DND-41 (cell line): ENCODE measurements at places on chromosomes 7 and 10.

- DNase-seq, result no peak
Measured at GRCh38 chr7:6533893-6534495, 17.3 kb downstream of the GRID2IP start.

- DNase-seq, result no peak
Measured at GRCh38 chr7:84281518-84281917, 86.9 kb upstream of the SEMA3A start.

DNA sequence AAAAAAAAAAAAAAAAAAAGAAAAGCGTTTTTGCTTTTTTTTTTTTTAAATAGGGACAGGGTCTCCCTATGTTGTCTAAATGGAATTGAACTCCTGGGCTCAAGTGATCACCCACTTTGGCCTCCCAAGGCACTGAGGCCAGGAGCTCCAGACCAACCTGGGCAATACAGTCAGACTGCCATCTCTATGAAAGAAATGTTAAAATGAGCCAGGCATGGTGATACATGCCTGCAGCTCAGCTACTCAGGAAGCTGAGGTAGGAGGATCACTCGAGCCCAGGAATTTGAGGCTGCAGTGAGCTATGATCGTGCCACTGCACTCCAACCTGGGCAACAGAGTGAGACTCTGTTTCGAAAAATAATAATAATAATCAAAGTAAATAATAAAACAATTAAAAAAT is 16.5 kb upstream of the LMTK2 start:
- no peak for DNase-seq

DNA sequence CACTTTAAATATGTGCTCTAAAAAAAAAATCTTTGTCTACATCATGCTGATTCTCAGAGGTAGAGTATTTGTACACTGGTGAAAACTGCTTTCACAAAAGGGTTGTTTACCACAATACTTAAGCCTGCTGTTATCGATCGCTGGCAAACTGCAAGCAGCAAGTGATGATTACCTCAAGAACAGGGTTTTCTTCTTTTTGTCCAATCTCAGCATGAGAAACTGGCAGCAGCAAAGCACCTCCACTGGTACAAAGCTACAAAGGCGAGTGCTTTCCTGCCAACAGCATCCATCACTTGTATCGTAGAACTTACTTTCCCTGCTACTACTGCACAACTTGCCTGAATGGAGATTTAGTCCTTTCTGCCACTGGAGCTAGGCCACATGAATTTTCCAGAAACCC is 276.5 kb downstream of the DGKB start:
- no peak for DNase-seq

DNA sequence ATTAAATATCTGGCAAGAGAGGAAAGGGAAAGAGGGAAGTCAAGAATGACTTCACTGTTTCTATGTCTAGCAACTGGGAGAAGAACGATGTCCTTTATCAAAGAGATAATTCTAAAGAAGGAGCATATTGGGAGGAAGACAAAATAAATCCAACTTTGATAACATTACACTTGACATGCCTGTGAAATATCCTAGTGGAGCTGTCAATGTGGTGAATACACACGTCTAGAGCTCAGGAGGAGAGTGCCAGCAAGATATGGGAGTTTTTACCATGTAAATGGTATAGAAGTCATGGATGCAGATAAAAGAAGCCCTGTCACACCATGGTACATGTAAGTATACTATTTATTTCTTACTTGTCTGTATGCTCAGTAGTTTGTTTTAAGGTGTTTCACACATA is 356.7 kb downstream of the HPSE2 start:
- no peak for DNase-seq

GRCh38 chr10:97648562-97649404 is 8.3 kb downstream of the PI4K2A start:
- DNase-seq, result no peak

DNA sequence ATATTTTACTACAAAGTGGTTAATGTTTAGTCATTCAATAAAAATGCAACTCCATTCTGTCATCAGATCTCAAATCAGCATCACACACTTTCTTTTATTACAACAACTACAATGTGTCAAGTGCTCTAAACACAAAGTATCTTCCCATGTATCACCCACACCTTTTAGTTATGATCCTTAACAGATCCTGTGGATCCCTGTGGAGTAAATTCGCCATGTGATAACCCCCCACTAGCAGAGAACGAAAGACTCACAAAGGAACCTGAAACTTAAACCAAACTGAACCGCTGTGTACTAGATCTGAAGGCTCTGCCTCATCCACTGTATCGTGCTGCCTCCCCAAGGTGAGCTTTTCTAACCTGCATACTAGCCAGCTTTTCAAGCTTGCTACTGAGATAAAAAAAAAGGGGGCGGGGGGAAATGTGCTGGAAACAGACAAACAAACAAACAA is 1.7 kb downstream of the DPY19L1 start:
- no peak for DNase-seq

- DNase-seq, result no peak
Measured at GRCh38 chr7:46881507-46882127, 700.3 kb downstream of the TNS3 start.

DNA sequence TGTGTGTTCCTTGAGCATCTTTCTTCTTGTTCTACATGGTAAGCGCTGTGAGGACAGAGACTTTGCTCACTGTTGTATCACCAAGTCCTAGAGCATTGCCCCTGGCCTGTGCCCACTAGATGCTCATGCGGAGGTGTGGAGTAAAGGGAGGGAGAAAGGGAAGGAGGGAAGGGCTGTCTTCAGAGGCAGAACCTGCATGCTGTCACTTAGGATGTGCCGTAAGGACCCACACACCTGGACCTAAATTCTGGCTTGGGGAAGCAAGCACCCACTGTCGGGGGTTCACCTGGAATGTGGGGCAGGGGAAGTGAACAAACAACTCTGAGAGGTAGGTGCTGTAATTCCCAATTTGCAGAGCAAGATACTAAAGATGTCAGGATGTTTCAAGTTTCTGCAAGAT is 129.5 kb downstream of the PTPN20 start:
- no peak for DNase-seq

- no peak for DNase-seq
Measured at GRCh38 chr10:78262860-78263259, 229.2 kb downstream of the RPS24 start.

- no peak for DNase-seq
Measured at GRCh38 chr7:141166926-141167325, 93.1 kb downstream of the TMEM178B start.

DNA sequence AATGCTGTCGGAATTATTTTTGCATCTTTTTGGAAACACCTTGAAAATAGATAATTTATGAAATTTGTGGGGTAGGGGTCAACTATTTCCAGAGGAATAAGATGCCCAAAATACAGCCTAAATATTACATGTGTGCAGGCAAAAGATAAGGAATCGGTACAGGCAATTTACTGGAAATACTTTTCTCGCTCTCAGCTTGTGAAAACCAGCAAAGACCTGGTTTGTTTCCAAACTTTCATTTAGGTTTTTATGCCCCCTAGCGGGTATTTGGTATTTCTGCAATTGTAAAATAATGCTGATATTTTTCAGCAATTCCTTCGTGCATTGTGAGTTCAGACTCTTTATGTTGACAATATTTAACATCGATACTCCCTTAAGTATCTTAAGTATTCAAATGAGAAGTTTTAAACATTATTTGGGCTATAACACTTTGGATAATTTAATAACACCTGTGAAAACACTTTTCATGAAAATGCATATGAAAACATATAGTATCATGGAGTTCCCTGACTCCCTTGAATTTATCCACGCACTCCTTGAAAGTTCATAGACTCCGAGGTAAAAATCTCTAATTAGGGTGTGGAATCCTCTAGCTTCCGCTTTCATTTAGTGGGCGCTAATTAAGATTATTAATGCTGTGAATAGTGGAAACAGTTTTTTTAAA is 132.4 kb downstream of the TSPAN12 start:
- no peak for DNase-seq

- no peak for DNase-seq
Measured at GRCh38 chr7:27158436-27159265, 2.2 kb upstream of the HOXA7 start.

DNA sequence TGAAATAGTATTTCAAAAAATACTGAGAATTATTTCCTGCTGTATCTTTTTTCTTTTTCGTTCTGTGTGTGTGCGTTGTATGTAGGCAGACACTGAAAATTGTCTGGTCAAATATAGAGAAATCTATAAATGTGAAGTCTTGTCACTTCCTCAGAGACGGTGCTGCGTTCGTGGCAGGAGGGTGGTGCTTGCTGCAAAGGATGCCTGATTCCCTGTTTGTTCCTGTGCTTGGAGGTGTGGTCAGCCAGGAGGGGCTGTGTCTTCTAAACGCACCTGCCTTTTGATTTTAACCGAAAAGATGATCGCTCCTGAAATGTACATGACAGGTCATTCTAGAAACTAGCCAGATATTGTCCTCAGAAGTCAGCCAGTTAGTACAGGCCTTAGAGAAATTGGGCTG is 32.5 kb upstream of the PRKAR1B start:
- DNase-seq, result no peak

DNA sequence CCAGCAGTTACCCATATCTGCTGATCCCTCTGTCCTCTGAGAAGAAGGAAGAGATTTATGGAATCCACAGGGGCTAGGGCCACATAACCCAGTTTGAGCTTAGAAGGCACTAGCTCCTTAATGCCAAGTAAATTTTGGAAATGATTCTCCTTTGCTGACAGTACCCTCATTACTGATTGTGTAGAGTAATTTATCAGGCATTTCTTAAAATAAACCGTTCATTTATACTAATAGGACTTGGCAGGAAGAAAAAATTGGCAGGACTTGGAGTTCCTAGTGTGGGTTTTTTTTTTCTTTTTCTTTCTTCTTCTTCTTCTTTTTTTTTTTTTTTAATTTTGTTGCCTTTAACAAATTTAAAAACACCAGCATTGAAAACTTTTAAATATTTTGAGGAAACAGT is 645.7 kb downstream of the SUGCT start:
- DNase-seq, result no peak

- DNase-seq, result no peak
Measured at GRCh38 chr10:58857251-58857805, 319.1 kb upstream of the PHYHIPL start.
